ENCODE measurements at places on chromosomes 13 and 19. TPM values are rescaled to one million over a fixed set of nuclear protein-coding genes. Genes with fewer than 3 reads are reported as not detected.
A peak's percentile ranks its signal among the peaks of the same experiment; 100 is the strongest.

DNA sequence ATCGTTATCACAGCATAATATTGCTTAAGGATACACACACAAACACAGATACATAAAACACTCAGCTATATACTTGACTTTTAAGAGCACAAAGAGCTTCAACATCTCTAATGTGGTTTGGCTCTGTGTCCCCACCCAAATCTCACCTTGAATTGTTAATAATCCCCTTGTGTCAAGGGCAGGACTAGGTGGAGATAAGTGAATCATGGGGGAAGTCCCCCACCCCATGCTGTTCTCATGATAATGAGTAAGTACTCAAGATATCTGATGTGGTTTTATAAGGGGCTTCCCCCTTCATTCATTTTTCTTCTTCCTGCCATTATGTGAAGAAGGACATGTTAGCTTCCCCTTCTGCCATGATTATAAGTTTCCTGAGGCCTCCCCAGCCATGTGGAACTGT is 481.4 kb downstream of the PCDH9 start:
- no peak for DNase-seq

The ERICH4 gene
- not detected for total RNA-seq

The GPC6 gene
- 2.8 TPM for total RNA-seq

GRCh38 chr19:31527443-31527842 is 178.2 kb upstream of the TSHZ3 start:
- DNase-seq = no peak

The ZNF274 gene
- total RNA-seq = 28.3 TPM

The PNMA8A gene
- total RNA-seq = 13.9 TPM

The LILRB1 gene
- 4.2 TPM for total RNA-seq

GRCh38 chr13:112238436-112238995 is 137.6 kb upstream of the SPACA7 start:
- no peak for DNase-seq

DNA sequence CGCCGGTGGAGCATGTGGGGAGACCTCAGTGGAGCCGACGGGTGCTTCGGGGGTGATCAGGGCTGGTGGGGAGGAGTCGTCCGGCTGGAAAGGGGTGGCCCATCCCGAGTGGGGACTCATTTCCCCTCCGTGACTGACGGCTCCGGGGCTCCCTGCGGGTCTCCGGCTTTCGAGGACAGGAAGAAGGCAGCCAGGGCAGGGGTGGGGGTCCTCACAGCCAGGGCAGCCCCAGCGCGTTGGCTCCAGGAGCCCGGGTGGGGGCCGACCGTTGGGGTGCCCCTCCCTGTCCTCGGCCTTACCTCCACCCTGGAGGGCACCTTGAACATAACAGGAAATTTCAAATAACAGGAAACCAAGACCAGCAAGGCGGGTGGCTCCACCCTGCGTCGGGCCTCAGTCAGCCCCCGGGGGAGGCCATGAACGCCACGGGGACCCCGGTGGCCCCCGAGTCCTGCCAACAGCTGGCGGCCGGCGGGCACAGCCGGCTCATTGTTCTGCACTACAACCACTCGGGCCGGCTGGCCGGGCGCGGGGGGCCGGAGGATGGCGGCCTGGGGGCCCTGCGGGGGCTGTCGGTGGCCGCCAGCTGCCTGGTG is at the start of gene S1PR4:
S1PR4 (plus strand) TSS at position 393 of the 596 bp plus-strand sequence; CDS start at position 417, 24 bp downstream.
- DNase-seq = no peak

The CEACAM21 gene
- 1.2 TPM for total RNA-seq

DNA sequence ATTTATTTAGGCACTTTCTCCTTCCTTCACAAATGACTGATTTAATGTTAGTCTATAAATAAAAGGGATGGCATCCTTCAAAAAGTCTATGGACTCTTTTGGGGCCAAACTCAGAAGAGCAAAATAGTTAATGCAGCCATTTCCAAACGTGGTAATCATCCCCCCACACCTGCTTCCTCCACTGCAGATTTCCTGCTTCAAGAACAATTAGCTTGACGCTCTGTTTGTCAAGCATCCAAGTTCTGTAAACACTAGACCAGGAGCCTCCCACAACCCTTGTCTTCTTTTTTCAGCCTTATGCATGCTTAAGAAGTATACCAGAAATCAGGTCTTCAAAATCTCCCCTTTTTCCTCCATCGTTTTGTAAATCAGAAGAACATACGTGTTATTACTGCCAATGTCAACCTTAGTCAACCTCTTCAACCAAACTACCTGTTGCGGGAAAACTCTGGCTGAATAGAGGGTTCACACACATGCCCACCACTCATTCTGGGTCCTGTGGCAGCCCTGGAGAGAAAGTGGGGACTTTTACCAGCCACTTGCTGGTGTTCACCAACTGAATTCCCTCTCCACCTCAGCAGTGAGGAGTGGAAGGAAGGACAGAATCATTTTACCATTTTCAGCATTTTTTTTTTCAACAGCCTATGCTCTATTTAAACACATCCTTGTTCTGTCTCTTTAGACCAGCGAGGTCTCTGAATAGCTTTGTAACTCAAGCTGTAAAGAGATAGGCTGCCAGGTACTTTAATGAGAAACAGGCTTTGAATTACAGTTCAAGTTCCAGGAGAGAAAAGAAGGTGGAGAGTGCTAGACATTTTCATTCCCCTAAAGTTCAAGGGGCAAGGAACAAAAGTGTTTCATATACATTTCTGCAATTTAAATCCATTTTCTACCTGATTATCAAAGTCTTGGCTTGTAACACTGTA is 39.1 kb downstream of the EFNB2 start:
- DNase-seq = peak; percentile 47

- peak; percentile 90 for DNase-seq
These were observed 8.6 kb upstream of the BCAT2 start for GRCh38 chr19:48819366-48819816.

- DNase-seq = no peak
These were observed 428 bp downstream of the RASAL3 start for GRCh38 chr19:15463861-15464371.

DNA sequence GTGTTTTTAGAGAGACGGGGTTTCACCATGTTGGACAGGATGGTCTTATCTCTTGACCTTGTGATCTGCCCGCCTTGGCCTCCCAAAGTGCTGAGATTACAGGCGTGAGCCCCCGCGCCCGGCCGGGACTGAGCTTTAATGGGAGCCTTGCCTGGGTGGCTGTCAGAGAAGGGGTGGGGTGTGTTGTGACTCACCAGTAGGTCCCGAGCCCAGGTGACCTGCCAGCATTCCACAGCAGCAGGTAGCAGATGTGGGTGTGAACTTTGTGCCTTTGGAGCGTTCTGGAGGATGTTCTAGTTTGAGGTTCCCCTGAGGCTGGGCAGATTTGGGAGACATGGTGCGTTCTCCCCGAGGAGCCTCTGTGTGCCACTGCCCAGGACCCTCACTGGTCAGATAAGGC is 7.1 kb upstream of the EPN1 start:
- no peak for DNase-seq

DNA sequence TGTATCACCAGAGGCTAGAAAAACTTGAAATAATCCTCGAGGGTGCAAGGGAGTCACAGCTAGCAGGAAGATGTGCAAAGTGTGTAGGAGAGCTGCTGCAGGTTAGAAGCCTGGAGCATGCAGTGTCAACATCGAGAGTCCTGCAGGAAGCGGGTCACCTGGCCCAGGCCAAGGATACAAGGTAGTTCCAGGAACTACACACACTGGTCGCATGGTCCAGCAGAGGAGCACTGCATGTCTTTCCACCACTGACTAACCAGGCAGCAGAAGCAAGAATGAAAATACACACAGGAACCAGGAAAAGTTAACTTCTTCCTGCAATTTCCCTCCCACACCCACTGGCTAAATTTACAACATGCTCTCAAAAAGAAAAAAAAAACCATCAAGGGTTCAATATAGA is 36.0 kb upstream of the MIR17HG start:
- DNase-seq = no peak

- no peak for DNase-seq
These were observed 14.9 kb downstream of the COMP start for GRCh38 chr19:18776288-18776594.

DNA sequence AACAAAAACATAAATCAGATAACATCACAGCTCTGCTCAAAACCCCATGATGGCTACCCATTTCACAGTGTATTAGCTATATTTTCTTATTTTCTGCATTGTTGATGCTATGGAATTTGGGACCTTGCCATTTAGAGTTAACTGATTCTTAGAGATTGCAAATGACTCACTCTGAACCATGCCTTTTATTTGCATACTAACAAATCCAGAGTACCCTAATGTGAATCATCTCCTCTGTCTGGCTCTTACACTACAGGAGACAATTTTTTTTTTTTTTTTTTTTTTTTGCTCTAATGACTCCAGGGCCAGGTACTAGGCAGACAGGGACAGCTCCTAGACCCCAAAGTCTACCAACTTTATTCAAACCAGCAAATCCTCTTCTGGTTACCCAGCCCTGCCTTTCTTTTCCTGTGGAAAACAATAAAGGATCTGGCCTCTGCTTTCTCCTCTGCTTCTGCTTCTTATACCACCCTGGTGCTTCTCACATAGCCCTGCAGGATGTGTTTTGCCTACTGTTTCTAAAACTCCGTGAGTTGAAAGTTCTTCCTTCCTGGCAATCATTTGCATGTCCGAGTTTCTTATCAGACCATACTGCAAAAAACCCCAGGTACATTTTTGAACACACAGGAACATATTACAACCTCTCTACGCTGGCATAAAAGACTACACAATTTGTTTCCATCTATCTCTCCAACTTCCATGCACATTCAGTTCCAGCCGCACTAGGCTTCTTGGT is 10.6 kb upstream of the ZNF460 start:
- no peak for DNase-seq

The SYNE4 gene
- total RNA-seq = 0.27 TPM

The ATP4A gene
- not detected for total RNA-seq

The CDK8 gene
- 9.2 TPM for total RNA-seq

The ZNF222 gene
- 4.0 TPM for total RNA-seq

DNA sequence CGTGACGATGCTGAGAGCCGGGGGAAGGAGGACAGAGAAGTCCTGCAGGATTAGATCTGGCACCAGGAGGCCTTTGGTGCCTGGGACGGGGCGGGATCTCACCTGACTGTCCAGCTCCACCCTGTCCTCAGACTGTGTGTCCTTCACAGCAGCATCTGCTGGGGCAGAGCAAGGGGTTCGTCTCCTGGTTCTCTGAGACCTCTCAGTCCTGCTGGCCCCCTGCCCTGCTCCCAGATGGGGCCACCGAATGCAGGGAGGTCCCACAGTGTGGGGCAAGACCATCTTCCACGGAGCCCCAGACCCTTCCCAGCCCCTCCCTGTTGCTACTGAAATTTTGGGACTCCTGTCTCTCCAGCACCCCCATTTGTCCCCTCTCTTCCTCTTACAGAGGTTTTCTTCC is 4.5 kb downstream of the LILRB3 start:
- no peak for DNase-seq

- no peak for DNase-seq
These were observed 855.9 kb upstream of the KLHL1 start for GRCh38 chr13:70964124-70964523.

The IZUMO4 gene
- 0.89 TPM for total RNA-seq

GRCh38 chr13:96809366-96810096 is 184.7 kb downstream of the OXGR1 start:
- DNase-seq = peak; percentile 39

DNA sequence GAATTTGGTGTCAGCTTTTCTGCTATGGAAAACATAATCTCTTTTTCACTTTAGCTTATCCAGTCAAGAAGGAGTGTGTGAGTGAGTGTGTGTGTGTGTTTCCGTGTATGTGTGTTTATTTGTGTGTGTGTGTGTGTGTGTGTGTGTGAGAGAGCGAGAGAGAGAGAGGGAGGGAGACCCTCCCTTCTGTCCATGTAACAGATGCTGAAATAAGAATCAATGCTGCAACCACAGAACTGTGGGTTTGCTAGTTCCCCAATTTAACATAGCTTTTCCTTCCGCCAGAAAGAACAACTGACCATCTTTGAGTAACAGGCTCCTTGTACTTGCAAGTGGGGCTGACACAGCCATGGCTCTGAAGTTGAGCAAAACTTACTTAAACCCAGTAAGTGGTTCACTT is 5.2 kb downstream of the LCP1 start:
- no peak for DNase-seq

DNA sequence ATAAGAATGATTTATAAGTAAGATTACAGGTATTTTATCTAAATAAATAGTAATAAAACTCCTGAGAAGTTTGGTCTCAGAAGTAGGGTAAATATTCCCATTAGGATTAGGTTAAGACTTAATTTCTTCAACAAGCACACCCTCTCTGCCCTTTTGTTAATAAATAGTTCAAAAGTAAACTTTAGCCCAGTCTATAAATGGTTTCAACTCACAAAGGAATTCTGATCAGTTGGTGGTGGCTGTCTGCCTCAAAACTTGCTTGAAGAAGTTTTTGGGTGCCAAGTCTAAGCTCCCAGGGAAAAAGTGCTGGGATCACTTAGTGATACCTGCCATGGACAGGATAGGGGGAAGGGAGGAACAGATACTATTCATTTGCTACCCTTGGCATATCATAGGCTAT is 22.9 kb downstream of the MBNL2 start:
- no peak for DNase-seq

DNA sequence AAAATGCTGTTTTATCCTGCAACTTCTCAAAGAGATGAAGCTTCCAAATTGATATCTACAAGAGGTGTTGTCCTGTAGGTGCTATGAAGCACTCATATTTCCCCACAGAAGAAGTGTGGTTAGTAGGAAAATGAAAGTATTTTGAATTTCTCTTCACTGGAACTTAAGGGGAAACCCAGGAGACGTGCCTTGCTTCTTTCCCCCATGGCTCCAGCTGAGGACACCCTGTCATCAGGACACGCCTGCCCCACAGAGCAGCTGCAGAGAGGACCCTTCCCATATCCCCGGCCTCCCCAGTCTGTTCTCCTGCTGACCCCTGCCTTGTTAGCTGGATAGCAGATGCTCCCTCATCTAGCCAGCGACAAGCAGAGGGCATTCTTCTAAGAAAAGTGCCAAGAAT is 371.3 kb downstream of the COG6 start:
- no peak for DNase-seq

GRCh38 chr19:53878776-53879139 is 3.2 kb upstream of the PRKCG start:
- no peak for DNase-seq

DNA sequence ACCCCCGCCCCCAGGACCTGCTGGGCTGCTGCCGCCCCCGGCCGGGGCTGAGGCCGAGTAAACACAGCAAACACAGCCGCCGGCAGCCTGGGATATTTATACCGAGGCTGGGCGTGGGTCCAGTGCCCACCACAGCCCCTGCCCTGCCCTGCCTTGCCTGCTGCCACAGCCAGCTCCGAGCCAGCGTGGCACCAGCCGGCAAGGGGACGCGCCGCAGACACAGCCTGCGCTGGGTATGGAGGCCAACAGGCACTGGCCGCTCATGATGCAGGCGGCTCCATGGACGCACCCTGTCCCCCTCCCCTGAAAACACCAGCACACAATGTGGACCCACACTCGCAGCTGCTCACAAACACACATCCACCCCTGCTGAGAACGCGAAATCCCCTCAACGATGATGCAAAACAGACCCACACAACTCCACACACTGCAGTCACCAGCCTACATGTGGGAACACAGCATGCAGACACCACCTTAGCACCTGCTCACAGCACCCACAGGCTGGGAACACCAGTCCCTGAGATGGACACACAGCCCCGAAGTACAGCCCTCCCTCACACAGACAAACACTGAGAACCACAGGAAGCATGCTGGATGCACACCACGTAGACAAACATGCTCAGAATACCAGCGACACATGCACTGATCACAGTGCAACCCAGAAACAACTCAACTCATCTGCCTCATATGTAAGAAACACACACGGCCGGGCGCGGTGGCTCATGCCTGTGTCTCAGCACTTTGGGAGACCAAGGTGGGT is 16.2 kb downstream of the CCDC97 start:
- DNase-seq = no peak

Measured in left cardiac atrium (tissue), 4 donors.